MV-4-11 (cell line): ENCODE measurements at places on chromosomes 16 and 17.
A peak's percentile ranks its signal among the peaks of the same experiment; 100 is the strongest.

- DNase-seq, result no peak
These were observed 82.1 kb downstream of the KSR1 start for GRCh38 chr17:27538156-27538955.

- DNase-seq, result peak; percentile 1
These were observed 267.1 kb downstream of the PHKB start for GRCh38 chr16:47728205-47728604.

DNA sequence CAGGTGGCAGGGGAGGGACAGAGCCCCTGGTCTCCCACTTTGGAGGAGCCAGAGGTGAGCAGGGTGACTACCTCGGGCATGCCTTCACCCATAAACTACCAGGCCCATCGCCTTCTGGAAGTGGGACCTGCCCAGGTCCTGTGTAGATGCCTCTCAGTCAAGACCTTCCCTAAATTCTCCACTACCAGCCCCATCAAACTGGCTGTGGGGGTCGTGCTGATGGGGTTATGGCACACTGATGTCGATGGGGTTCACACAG, 5.8 kb upstream of the RAB37 start:
- no peak for DNase-seq

DNA sequence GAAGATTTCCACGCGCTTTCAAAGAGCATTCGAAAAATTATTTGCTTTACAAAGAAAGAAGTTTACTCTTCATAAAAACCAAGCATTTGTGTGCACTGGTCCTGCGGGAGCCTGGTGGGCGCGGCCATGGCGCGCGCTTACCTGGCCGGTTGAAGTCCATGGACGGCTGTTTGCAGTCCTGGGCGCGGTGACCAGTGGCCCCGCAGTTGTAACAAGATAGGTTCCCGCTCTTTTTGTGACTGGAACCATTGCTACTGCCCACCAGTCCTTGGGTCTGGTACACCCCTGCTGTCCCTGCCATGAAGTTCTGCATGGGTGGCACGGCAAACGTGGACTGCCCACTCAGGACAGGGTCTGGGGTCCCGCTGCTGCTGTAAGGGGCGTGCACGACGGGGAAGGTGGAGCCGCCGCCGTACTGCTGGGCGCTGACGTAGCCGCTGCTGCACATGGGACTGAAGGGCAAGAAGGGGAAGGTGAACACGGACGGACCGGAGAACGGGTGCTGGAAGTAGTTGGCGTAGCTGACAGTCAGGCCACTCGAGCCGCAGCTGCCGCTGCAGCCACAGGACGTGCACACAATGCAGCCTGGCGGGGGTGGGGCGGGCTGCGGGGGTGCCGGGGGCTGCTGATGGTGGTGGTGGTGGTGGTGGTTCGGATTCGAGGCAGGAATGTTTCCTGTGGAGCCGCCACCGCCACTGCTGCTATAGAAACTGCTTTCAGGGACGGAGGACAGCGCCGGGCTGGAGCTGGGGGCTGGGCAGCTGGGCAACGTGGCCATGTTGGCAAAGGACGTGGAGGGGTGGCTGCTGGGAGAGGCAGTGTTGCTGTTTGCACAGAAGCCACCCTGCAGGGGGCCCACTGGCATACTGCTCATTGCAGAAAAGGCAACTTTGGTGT, 19.5 kb downstream of the MAP1LC3B start:
- DNase-seq, result no peak

- no peak for DNase-seq
These were observed 11.8 kb upstream of the GAS7 start for GRCh38 chr17:10210151-10210574.

DNA sequence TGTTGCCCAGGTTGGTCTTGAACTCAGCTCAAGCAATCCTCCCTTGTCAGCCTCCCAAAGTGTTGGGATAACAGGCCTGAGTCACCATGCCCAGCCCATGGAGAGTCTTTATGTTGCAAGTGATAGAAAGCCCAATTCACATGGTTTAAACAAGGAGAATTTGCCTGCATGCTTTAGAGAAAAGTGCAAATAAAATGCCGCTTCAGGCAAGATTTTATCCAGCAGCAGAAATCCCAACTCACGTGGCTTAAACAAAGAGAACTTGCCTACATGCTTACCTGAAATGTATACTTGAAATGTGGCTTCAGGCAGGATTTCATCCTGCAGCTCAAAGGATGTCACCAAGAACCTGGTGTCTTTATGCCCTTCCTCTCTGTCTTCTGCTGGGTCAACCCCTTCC, 28.8 kb upstream of the XYLT2 start:
- DNase-seq, result no peak

DNA sequence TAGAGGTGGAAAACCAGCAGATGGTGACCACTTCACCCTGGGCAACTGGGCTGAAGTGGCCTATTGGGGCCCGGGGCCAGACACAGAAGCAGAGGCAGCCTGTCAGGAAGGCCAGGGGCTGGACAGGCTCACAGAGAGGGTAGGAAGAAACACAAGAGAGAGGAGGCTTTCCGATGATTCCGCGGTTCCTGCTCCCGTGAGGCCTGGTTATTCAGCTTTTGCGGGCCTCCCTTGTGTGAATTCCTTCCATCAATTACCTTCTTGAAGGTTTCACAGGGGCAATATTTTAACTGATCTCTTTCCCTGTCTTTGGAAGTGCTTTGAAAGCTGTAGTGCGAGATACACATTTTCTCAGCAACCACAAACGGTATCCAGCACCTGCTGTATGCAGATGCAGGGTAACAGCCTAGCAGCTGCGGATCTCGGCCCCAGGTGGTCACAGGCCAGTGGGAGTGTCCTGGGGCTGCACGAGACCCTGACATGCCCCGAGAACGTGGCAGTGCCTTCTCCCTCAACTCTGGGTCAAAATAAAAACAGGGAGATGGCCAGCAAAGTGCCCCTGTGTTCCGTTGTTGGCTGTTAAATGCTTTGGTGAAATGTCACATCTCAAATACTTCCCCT, 11.6 kb upstream of the CMIP start:
- peak; percentile 49 for DNase-seq

- peak; percentile 84 for DNase-seq
These were observed 10.1 kb downstream of the LITAF start for GRCh38 chr16:11576427-11577289.

- peak; percentile 68 for DNase-seq
These were observed at the start of gene IGFBP4 for GRCh38 chr17:40443196-40443987. IGFBP4 (plus strand) TSS chr17:40443450; CDS start chr17:40443736, 286 bp downstream.

DNA sequence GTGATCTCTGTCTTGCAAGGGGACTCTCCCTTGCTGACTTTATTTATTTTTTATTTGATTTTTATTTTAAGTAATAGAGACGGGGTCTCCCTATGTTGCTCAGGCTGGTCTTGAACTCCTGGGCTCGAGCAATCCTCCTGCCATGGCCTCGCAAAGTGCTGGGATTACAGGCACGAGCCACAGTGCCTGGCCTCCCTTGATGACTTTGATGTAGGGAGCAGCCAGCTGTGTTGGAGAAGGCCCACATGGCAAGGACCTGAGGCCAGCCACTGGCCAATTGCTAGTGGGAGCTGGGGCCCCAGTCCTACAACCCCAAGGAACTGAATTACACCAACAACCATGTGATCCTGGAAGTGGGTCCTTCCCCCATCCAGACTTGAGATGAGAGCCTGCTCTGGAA, 81.8 kb downstream of the CNGB1 start:
- DNase-seq, result no peak

GRCh38 chr16:85169333-85170065, 57.2 kb upstream of the CIBAR2 start:
- DNase-seq, result no peak

- no peak for DNase-seq
These were observed 14.4 kb downstream of the ADAM11 start for GRCh38 chr17:44773140-44773539.

- DNase-seq, result no peak
These were observed 2.8 kb downstream of the SOCS7 start for GRCh38 chr17:38354466-38354865.

- DNase-seq, result no peak
These were observed 29.9 kb downstream of the PARN start for GRCh38 chr16:14600164-14600563.

- DNase-seq, result no peak
These were observed 198.8 kb upstream of the CDH5 start for GRCh38 chr16:66167564-66168291.

- no peak for DNase-seq
These were observed 21.5 kb downstream of the CCL4 start for GRCh38 chr17:36124879-36125824.

- no peak for DNase-seq
These were observed 2.0 kb downstream of the ABCC12 start for GRCh38 chr16:48153774-48154173.

DNA sequence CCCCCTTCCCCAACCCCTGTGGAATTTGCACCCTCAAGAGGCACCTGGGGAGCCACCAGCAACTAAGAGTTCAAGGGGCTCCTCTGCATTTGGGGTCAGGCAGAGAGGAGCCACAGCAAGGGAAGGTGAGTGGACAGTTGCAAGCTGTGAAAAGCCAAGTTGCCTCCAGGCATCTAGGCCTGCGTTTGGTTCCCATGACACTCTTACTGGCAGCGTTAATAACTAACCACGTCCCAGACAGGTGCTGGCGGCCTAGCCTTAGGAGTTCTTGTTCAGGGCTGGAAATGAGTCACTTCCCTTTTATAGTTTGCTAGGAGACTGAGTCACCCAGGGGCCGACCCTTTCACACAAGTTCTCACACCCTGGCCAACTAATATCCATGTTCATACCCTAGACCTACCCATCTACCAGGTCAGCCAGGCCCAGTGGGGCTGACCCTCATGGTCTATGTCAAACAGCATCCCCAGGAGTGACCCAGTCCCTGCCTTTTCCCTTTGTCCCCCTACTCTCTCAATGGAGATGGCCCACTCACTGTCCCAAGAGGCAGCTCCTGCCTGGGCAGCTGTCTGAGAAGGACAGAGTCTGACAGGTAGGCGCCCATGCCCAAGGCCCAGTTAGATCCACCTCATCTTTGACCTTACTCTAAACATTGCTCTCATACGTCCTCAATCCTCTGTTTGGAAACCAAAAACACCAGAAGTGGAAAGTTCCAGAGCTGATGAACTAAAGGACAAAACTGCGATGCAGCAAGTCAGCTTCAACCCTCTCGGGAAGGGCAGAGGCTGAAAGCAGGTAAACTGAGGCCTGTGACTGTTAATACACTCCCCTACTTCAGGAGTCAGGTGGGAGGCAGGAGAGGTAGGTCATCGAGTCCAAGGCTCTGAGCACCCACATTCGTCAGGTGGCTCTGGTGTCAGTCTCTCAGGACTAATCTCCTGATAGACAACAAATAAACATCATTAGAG, 300.6 kb downstream of the SOX9 start:
- peak; percentile 81 for DNase-seq

DNA sequence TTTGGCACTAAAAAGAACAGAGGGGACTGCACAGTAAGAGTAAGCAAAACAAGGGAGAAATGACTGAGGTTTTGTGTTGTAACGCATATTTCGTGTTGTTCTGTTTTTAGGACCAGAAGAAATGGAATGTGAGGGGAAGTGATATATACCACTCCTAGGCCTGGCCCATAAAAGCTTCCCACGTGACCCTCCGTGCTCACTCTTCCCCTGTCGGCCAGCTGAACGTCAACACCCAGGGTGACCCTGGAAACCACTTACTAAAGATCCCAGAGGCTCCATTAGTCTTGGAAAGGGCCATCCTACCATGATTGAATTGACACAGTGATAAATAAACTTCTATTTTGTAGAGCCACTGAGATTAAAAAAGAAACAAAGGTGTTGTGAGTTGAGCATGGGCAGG, 79.8 kb downstream of the HELZ start:
- peak; percentile 96 for DNase-seq

DNA sequence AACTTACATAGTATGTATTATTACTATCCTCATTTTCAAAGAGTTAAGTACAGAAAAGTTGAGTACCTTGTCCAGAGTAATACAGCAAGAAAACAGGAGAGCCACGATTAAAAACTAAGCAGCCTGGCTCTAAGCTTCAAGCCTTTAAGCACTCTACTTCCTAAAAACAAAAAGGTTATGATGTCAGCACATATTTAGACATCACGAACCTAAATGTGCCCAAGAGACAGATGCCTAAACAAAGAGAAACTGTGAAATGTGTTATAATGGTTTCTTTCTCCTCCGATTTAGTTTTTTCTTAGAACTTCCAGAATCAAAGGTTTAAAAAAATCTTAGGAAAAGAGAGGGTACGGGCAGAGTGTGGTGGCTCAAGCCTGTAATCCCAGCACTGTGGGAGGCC, 151.0 kb downstream of the VPS53 start:
- no peak for DNase-seq
